ENCODE measurements at places on chromosomes 3 and 15.

DNA sequence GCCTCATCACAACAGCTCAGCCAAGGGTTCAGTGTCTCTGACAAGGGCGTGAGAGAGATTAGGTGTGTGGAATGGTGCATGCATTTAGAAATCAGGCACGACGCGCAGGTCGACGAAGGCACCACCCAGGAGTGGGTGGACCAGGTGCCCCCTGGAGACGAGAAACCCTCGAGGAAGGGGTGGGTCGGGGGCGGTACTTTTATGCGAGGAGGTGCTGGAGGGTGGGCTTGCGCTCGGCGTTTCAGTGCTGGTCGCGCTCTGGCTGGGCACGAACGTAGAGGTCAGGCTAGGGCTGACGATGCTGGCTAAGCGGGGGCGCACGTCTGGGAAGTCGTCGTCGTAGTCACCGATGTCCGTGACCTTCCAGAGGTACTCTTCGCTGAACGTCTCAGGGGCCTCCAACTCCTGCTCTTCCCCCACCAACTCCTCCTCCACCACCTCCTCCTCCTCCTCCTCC, 393 bp downstream of the ERICH6 start:
- H3K27me3 ChIP-seq, result no peaks in the 10 kb centered on the region
- peak overlapping the region; percentile 79 for H3K27ac ChIP-seq
- H3K4me3 ChIP-seq, result peak overlapping the region; percentile 92
- DNase-seq, result peak; percentile 11

GRCh38 chr3:43034200-43034599, 55.1 kb downstream of the GASK1A start:
- no peak overlapping the region for H3K27ac ChIP-seq
- H3K27me3 ChIP-seq, result no peaks in the 10 kb centered on the region
- no peak overlapping the region for H3K4me3 ChIP-seq

GRCh38 chr3:23711916-23712494, 93.8 kb upstream of the UBE2E1 start:
- no peaks in the 10 kb centered on the region for H3K4me1 ChIP-seq
- H3K36me3 ChIP-seq, result no peaks in the 10 kb centered on the region
- H3K27ac ChIP-seq, result no peak overlapping the region
- DNase-seq, result no peak

DNA sequence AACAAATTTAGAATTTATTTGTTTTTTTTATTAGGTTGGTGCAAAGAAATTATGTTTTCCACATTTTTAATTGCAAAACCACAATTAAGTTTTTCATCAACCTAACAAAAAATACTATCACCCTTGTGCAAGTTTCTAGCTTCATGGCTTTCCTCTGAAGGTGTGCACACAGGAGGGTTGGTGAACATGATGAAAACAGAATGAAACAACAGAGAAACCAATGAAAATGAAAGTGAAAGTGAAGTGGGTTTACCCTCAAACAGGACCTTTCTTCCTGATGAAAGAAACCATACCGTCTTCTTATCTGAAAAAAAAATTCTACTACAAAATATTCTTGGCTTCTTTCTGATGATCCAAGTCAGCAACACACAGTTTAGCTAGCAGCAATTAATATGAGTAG, 71.9 kb upstream of the FEZF2 start:
- DNase-seq, result no peak
- no peak overlapping the region for H3K4me3 ChIP-seq
- H3K27ac ChIP-seq, result no peak overlapping the region

- no peaks in the 10 kb centered on the region for H3K4me1 ChIP-seq
Measured at GRCh38 chr3:38548154-38548931, 52.2 kb downstream of the EXOG start.

DNA sequence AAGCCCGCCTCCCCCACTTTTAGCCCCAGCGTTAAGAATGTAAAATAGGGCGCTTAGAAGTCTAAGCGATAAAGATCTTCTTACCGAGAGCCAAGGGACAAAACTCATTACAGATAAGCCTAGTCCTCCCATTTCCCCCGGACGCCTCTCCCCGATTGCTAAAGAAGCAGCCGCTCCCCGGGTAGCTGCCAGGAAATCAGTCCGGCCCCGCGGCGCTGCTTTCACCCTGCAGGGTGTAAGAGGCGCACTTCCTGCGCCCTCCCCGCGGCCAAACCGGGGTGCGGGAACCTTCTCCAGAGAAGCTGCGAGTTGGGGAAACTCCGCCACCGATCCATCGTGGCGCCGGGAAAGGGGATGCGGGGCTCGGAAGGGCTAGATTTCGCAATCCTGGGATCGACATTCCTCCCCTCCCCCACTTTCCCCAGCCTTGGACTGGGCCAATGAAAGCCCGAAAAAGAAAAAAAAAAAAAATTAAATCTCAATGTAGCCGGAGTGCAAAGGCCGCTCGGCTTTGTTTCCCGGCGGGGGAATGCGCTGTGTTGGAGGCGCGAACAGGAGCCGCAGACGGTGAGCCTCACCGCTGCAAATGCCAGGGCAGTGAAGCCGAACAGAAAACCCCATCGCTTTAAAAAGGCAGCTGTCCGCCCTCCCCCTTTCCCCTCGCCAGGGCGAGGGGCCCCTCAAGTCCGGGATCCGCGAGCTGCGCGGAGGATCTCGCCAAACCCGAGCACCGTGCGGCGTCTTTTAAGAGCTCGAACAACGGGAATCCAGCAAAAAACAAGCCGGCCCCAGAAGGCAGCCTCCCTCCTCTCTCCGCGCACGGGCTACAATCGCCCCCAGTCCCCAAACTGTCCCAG, 626 bp upstream of the PTPRG start:
- no peaks in the 10 kb centered on the region for H3K36me3 ChIP-seq
- H3K4me3 ChIP-seq, result peak overlapping the region; percentile 75
- no peaks in the 10 kb centered on the region for H3K27me3 ChIP-seq
- peaks cover 19% of the 10 kb centered on the region for H3K4me1 ChIP-seq

DNA sequence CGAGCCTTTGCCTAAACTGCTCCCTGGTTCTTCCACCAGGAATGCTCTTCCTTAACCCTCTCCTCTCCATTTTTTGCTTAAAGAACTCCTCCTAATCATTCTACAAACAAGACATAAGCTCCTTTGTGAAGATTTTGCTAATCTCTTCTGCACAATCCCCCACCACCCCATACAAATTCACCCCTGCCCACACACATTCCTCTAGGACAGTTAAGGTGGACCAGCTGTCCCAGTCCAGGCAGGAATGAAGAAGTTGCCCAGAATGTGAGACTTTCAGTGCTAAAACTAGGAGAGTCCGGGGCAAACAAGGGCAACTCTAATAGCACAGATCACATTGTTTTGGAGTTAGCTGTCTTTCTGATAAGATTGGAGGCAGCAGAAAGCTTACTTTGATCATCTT, 13.9 kb upstream of the FAM174B start:
- no peak overlapping the region for H3K4me3 ChIP-seq
- H3K4me1 ChIP-seq, result peaks cover 21% of the 10 kb centered on the region
- no peak for DNase-seq
- H3K36me3 ChIP-seq, result no peaks in the 10 kb centered on the region
- H3K27me3 ChIP-seq, result no peaks in the 10 kb centered on the region

DNA sequence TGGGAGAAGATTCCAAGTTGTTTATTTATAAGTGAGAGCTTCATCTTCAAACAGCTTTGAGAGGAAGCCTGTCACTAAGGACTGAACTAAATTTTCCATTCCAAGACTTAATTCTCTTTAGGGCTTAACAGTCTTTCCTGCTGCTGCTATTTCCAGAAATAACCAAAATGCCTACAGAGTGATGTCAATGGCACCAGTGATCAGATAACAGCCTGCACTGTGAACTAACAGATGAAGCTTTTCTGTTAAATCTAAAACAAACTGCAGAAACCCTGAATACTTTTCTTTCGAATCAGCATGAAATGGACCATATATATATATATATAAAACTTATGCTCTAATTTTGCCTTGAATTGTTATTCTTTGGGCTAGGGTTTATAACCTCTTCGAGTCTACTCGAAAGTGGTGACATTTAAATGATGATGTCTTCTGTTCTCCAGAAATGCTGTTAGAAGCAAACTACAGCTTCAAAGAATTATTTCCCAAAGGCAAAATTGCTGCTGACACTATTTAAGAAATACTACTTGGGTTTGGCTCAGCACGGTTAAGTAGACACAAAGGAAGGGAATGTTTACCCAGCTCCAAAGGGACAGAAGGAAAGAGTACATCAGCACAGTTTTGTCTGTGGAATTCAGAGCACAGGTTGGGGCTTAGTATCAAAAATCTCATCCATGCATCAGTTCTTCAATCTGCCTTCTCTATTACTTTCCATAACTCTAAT, 238.5 kb upstream of the LRRN1 start:
- H3K27me3 ChIP-seq, result no peaks in the 10 kb centered on the region
- no peaks in the 10 kb centered on the region for H3K36me3 ChIP-seq
- no peak overlapping the region for H3K4me3 ChIP-seq
- H3K27ac ChIP-seq, result peak overlapping the region; percentile 86

GRCh38 chr3:24416224-24416623, 78.4 kb downstream of the THRB start:
- no peak for DNase-seq
- no peaks in the 10 kb centered on the region for H3K36me3 ChIP-seq
- H3K4me3 ChIP-seq, result no peak overlapping the region
- H3K27me3 ChIP-seq, result no peaks in the 10 kb centered on the region
- no peak overlapping the region for H3K27ac ChIP-seq
- H3K4me1 ChIP-seq, result peaks cover 64% of the 10 kb centered on the region

- H3K36me3 ChIP-seq, result no peaks in the 10 kb centered on the region
- no peak overlapping the region for H3K27ac ChIP-seq
- no peak overlapping the region for H3K4me3 ChIP-seq
- no peaks in the 10 kb centered on the region for H3K27me3 ChIP-seq
- no peak for DNase-seq
- H3K4me1 ChIP-seq, result no peaks in the 10 kb centered on the region
Measured at GRCh38 chr3:15152184-15152583, 53.2 kb upstream of the RBSN start.

GRCh38 chr15:67021455-67021854, 43.9 kb upstream of the SMAD3 start:
- H3K27me3 ChIP-seq, result no peaks in the 10 kb centered on the region
- no peak overlapping the region for H3K4me3 ChIP-seq
- H3K27ac ChIP-seq, result no peak overlapping the region
- no peak for DNase-seq

- peak; percentile 28 for DNase-seq
- H3K4me3 ChIP-seq, result no peak overlapping the region
- no peaks in the 10 kb centered on the region for H3K27me3 ChIP-seq
- H3K27ac ChIP-seq, result peak overlapping the region; percentile 70
- H3K36me3 ChIP-seq, result no peaks in the 10 kb centered on the region
- H3K4me1 ChIP-seq, result peaks cover 21% of the 10 kb centered on the region
Measured at GRCh38 chr3:34212656-34213055, 414.2 kb downstream of the PDCD6IP start.

GRCh38 chr15:43085921-43086320, 19.9 kb downstream of the UBR1 start:
- H3K4me3 ChIP-seq, result no peak overlapping the region
- peaks cover 16% of the 10 kb centered on the region for H3K4me1 ChIP-seq
- H3K27ac ChIP-seq, result no peak overlapping the region
- DNase-seq, result no peak

DNA sequence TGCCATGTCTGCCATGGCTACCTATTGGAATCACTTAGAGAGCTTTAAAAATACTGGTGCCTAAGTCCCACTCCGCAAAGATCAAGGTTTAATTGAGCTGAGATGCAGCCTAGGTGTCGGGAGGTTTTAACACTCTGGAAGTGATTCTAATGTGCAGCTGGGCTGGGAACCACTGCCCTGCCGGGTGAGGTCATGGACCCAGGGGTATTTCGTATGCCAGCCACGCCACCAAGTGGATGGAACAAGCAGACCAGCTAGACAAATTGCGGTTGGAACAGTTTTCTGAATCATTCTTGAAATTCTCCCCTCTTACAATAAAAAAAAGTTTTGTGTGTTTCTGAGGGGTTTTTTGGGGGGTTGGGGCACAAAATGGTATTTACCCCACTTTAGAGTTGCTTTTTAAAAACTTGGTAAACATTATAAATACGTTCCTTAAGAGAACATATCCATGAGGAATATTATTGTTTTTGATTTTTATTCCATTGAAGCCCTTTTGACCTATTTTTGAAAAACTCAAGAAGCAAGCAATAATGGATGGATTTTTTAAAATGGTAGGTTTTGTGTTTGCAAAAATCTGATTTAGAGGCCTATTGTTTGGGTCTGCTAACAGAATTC, 66.2 kb upstream of the CSTA start:
- no peaks in the 10 kb centered on the region for H3K27me3 ChIP-seq

GRCh38 chr15:26156051-26156450, 292.9 kb upstream of the ATP10A start:
- H3K36me3 ChIP-seq, result no peaks in the 10 kb centered on the region
- no peak overlapping the region for H3K27ac ChIP-seq
- H3K4me1 ChIP-seq, result no peaks in the 10 kb centered on the region
- H3K27me3 ChIP-seq, result no peaks in the 10 kb centered on the region

DNA sequence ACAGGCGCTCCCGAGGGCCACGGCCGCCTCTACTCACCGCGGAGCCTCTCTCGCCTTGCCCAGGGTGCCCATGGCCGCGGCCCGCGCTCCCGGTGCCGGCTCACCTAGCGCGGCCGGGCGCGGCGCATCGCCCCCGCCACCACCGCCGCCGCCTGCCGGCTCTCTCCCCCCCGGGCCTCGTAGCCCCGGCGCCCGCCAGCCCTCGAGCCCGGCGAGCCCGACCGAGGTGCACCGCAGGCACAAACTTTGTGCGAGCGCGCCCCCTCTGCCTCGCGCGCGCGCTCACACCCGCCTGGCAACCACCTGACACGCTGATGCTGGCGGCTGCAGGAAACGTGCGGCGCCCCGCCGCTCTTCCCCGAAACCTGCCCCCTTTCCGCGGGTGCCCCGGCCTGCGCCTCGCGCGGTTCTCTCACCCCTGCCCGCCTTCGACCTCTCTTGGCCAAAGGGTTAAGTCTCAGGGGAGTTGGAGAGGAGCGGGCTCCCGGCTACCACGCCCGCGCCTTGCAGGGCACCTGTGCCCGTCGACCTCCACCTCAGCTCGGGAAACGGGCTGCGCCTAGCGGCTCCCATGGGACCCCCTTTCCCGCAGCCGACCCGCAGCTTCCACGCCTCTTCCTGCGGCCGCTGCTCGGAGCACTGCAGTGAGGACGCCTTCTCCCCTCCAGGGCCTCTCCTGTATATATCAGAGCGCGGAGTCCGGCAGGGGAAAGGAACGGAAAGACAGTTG, at the start of gene RASGRP1:
RASGRP1 (minus strand) TSS at position 258 of the 730 bp plus-strand sequence; CDS start at position 72, 186 bp downstream.
- no peaks in the 10 kb centered on the region for H3K36me3 ChIP-seq
- peaks cover 4% of the 10 kb centered on the region for H3K4me1 ChIP-seq
- peak within 1 kb of the TSS; percentile 76 for H3K4me3 ChIP-seq
- no peak within 1 kb of the TSS for H3K27ac ChIP-seq

DNA sequence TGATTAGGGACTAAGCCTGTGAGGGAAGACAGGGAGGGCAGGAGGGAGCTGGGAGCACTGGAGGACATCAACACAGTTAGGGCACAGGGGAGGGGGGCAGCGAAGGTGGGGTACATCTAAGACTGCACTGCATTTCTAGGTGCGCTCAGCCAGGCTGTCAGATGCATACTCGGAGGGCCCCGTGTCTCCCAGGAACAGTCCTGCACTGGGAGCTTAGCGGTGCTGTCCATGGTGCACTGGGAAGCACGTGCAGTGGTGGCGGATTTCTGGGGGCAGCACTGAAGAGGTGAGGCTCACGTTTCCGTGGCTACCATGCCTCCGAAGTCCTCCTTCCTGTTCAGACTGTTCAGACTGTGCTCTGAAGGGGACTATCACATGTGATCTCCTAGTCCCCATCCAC, 54.4 kb downstream of the ROPN1B start:
- H3K27me3 ChIP-seq, result no peaks in the 10 kb centered on the region
- DNase-seq, result no peak
- H3K4me3 ChIP-seq, result no peak overlapping the region
- H3K36me3 ChIP-seq, result peaks cover 10% of the 10 kb centered on the region
- H3K27ac ChIP-seq, result no peak overlapping the region

- H3K4me1 ChIP-seq, result no peaks in the 10 kb centered on the region
- H3K27me3 ChIP-seq, result no peaks in the 10 kb centered on the region
- H3K4me3 ChIP-seq, result no peak overlapping the region
- no peak overlapping the region for H3K27ac ChIP-seq
Measured at GRCh38 chr3:154304116-154304786, 20.0 kb downstream of the DHX36 start.

Data from thoracic aorta (tissue), 2 donors.